ENCODE measurements at places on chromosomes 7 and 10.

DNA sequence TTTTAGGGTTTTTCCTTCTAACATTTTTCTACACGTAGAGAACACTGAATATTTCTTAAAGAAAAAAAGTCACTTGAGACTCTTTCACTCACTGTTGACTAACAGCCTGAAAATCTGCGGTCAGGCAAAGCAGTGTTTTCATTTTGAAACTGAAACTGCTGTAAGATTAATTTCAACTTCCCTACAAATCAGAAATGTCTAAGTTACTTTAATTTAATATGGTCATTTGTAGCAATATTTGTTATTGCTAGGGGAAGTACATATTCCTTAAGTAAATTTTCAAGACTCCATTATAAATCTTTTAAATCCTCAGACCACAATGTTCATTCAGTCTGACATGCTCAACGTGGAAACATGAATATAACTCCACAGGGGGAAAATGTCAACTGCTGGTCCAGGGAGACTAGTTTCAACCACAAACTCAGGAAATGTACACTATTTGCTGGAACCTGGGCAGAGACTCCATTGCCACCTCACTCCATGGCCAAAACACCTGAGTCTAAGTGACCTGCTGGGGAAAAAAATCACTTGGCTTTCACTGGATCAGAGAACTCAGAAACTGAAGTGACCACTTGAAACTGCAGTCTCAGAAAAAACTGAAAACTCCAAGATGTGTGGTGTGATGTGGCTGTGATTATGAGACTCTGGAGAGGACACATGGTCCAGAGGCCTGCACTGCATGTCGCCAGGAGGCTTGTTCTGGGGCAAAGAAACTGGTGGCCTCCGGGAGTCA is 161.2 kb downstream of the TAX1BP1 start:
- peak; percentile 63 for DNase-seq

DNA sequence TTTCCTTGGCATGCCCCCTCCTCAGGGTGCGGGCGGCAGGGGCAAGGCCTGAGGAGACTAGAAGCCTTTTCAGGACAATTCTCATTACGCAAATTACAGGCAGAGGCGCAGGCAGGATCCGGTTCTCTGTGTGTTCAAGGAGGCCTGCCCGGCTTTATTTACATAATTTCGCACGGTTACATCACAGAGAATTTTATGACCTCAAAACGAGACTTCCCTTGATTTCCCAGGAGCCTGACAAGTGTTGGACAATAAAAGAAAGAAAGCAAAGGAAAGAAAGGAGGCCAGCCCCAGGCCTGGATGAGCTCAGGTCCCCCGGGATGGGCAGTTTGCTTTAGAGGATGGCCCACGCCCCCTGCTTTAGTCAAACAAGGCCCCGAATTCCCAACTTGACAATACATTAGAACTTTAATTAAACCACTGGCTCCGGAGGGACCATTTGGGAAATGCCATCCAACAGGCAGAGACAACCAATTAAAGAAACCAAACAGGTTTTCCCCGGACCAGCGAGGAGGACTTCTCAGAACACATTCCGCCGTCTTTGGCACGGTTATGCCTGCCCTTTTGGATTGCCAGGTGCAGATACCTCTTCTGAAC is 2.9 kb downstream of the MNX1 start:
- DNase-seq: no peak

- DNase-seq: peak; percentile 60
Measured at GRCh38 chr10:48444266-48444665, 137.8 kb downstream of the MAPK8 start.

DNA sequence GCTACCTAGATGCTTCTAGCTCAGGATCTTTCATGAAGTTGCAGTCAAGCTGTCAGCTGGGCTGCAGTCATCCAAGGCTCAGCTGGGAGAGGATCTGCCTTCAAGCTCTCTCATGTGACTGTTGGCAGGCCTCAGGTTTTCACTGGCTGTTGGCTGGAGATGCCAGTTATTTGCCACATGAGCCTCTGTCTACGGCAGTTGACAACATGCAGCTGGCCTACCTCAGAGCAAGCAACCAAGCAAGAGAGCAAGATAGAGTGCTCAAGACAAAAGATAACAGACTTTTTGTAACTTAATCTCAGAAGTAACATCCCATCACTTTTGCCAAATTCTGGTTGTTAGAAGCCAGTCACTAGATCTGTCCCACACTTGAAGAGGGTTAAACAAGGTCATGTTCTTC is 125.8 kb downstream of the TPST1 start:
- peak; percentile 79 for DNase-seq

- DNase-seq: no peak
Measured at GRCh38 chr10:118531105-118531852, 64.2 kb downstream of the PRLHR start.

Measured in thyroid gland (tissue), 4 donors.